Activated T-helper 1 cell treated with anti-CD3 and anti-CD28 coated beads, Interleukin-12 subunit alpha, Interleukin-12 subunit beta, Interleukin-2, Interleukin-4 antibody, amounts not matched to agents 30 ng/mL and 10 ng/mL and 1 ng/mL, durations not matched to agents 14 hours and 24 hours and 36 hours (primary cell): ENCODE measurements at places on chromosomes 12 and 14. TPM values are rescaled to one million over a fixed set of nuclear protein-coding genes. Genes with fewer than 3 reads are reported as not detected.

GRCh38 chr14:54475911-54476310 is 12.9 kb downstream of the GMFB start:
- no peak overlapping the region for H3K27ac ChIP-seq
- no peak for DNase-seq
- H3K27me3 ChIP-seq, result no peaks in the 10 kb centered on the region
- H3K36me3 ChIP-seq, result peaks cover 21% of the 10 kb centered on the region
- H3K4me3 ChIP-seq, result no peak overlapping the region
- H3K4me1 ChIP-seq, result peaks cover 11% of the 10 kb centered on the region

DNA sequence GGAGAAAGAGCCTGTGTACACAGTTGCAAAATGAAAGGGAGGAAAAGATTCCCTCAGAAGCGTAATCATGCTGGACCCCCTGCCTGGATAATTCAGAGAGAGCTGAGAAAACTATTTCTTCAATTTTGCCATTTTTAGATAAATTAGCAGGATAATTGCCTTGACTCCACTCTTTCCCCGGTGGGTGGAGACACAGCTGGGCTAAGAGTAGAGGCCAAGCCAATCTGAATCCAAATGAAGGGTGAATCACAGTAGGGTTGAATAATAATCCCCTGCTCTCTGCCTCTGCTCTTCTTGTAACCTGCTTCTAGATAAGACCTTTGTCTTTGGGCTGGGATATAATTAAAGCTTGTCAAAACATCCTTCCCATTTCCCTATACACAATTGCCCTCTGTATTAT is 150.1 kb downstream of the CAPZA3 start:
- no peak overlapping the region for H3K4me3 ChIP-seq
- DNase-seq, result no peak
- H3K36me3 ChIP-seq, result no peaks in the 10 kb centered on the region
- H3K4me1 ChIP-seq, result no peaks in the 10 kb centered on the region
- no peaks in the 10 kb centered on the region for H3K27me3 ChIP-seq

GRCh38 chr14:24965934-24966578 is 83.9 kb downstream of the STXBP6 start:
- H3K27ac ChIP-seq, result no peak overlapping the region
- no peaks in the 10 kb centered on the region for H3K4me1 ChIP-seq
- peaks cover 2% of the 10 kb centered on the region for H3K27me3 ChIP-seq
- H3K36me3 ChIP-seq, result no peaks in the 10 kb centered on the region

- H3K36me3 ChIP-seq, result peaks cover 17% of the 10 kb centered on the region
- peaks cover 73% of the 10 kb centered on the region for H3K4me1 ChIP-seq
- H3K27me3 ChIP-seq, result no peaks in the 10 kb centered on the region
- H3K27ac ChIP-seq, result no peak overlapping the region
- H3K4me3 ChIP-seq, result no peak overlapping the region
- no peak for DNase-seq
Observed at GRCh38 chr12:25058012-25058411, 109.1 kb upstream of the BCAT1 start.

DNA sequence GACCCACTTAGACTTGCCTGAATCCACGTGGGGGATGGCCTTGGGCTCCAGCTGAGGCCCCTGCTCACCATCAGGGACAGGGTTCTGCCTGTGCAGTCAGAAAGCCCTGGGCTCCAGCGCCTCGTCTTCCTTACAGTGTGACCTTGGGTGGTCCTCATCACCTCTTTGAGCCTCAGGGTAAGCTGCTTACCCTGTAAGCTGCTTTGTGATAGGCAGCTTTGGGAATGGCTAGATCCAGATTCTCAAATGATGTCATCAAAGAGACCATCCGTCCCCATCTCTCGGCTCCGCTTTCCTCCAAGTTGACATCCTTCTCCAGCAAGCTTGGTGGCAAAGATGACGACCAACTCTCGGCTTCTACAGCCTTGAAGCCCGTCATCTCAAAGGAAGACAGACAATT is 127.0 kb downstream of the ADCK1 start:
- no peak for DNase-seq
- no peaks in the 10 kb centered on the region for H3K27me3 ChIP-seq
- H3K4me1 ChIP-seq, result no peaks in the 10 kb centered on the region
- H3K4me3 ChIP-seq, result no peak overlapping the region
- no peak overlapping the region for H3K27ac ChIP-seq

- no peak for DNase-seq
- peaks cover 4% of the 10 kb centered on the region for H3K27me3 ChIP-seq
- H3K4me1 ChIP-seq, result peaks cover 53% of the 10 kb centered on the region
- H3K27ac ChIP-seq, result peak overlapping the region; percentile 97
Observed at GRCh38 chr14:63854330-63854729, 1.5 kb downstream of the SYNE2 start.

DNA sequence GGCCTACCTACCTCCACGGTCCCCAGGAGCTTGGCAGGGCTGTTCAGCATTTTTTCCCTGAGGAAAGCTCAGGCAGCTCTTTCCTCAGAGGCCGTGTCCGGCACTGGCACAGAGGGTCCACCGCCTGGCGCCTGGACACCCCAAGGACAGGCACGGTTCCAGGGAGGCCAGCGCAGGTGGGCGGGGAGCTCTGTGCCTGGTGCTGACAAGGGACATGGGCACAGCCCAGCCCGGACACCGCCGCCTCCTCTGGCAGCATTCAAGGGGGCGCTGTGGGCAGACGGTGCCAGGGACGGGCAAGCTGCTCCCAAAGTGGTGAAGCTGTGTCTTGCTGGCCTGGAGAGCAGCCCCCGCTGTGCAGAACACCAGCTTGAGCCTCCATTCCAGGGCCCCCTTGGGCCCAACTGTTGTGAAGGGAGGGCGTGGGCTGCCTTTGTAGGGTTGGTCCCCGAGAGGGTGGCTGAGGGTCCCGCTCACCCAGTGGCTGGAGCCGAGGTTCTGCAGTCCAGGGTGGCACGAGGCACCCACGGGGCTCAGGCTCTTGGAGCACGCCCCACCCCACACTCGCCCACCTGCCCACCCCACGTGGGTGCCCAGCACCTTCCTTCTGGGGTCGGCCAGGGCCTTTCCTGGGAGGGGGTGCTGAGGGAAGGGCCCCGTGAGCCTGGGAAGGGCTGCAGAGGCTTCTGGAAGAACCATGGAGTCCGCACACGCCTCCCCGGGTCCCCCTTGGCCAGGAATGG is 29.3 kb upstream of the TEX22 start:
- H3K4me1 ChIP-seq, result peaks cover 5% of the 10 kb centered on the region
- no peaks in the 10 kb centered on the region for H3K27me3 ChIP-seq
- H3K4me3 ChIP-seq, result no peak overlapping the region
- no peaks in the 10 kb centered on the region for H3K36me3 ChIP-seq
- no peak overlapping the region for H3K27ac ChIP-seq

DNA sequence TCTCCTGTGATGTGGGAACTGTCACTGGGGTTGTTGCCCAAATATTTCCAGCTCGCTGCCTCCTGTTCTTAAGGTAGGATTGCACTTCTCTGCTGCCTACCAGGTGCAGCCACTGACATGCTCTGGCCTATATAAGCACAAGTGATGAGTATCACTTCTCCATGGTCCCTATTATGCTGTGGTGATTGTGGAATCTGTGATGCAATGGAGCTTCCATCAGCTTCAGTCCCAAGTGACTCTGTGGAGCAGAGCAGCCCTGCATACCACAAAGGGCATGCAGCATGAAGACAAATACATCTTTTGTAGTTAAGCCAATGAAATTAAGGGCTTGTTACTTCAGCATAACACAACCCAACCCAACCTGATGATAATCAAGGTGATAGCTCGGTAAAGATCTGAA is 43.5 kb downstream of the CKAP4 start:
- H3K36me3 ChIP-seq, result no peaks in the 10 kb centered on the region
- H3K4me3 ChIP-seq, result no peak overlapping the region
- DNase-seq, result no peak
- peaks cover 4% of the 10 kb centered on the region for H3K27me3 ChIP-seq

DNA sequence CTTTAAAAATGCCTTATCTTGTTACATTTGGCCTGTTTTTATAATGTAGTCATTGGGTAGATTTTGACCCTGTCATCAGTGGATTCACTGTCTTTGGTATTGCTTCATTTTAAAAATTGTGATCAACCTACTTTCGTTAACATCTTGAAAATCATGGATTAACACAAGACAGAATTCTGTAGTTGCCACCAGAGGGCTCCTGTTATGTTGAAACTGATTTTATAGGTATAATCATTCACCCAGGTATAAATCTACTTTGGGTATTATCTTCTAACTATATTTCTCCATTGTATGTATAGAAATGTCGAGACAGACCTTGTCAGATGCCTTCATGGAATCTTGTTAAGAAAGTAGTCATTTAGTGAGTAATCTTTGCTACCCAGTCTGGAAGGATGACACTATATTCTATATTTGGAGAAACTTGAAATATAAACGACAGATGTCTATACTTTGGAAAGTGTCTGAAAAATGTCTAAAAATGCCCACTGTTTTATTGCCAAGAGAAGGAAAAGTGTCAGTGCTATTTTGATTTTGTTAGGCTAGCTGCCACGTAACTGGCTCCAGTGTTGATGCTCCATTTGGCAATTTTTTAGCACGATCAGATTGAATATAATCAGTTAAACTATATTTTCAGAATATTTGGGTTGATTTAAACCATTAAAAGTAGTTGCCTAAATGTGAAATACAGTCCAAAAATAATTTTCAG is 129.4 kb downstream of the PELI2 start:
- no peaks in the 10 kb centered on the region for H3K4me1 ChIP-seq
- no peak overlapping the region for H3K27ac ChIP-seq
- H3K36me3 ChIP-seq, result no peaks in the 10 kb centered on the region
- DNase-seq, result no peak
- H3K27me3 ChIP-seq, result no peaks in the 10 kb centered on the region
- H3K4me3 ChIP-seq, result no peak overlapping the region

- H3K4me3 ChIP-seq, result no peak overlapping the region
- peaks cover 1% of the 10 kb centered on the region for H3K36me3 ChIP-seq
- no peak overlapping the region for H3K27ac ChIP-seq
- DNase-seq, result no peak
Observed at GRCh38 chr14:31854508-31855075, 222.5 kb upstream of the ARHGAP5 start.

DNA sequence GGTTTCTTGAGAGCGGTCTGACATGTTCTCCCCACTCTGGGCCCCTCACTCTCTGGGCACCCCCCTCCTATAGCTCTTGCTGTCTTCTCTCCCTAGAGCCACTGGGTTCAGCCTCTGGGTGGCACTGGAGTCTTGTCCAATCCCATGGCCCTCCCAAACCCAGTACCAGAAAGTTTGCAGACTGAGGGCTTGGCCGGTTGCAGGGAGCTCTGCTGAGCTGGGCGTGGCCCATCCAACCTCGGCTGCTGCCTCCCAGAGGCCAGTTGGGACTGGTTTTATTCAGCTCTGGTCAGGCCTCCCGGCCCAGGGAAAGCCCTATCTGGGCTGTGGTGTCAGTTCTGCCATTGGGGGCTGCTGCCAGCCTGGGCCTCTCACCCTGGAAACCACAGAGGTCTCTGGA is 37.9 kb downstream of the ISCA2 start:
- H3K27me3 ChIP-seq, result peaks cover 2% of the 10 kb centered on the region
- DNase-seq, result no peak
- no peaks in the 10 kb centered on the region for H3K36me3 ChIP-seq
- no peak overlapping the region for H3K27ac ChIP-seq
- peaks cover 9% of the 10 kb centered on the region for H3K4me1 ChIP-seq
- no peak overlapping the region for H3K4me3 ChIP-seq

- H3K4me3 ChIP-seq, result no peak overlapping the region
- no peak overlapping the region for H3K27ac ChIP-seq
- peaks cover 7% of the 10 kb centered on the region for H3K36me3 ChIP-seq
Observed at GRCh38 chr12:89033062-89033461, 319.2 kb downstream of the DUSP6 start.

DNA sequence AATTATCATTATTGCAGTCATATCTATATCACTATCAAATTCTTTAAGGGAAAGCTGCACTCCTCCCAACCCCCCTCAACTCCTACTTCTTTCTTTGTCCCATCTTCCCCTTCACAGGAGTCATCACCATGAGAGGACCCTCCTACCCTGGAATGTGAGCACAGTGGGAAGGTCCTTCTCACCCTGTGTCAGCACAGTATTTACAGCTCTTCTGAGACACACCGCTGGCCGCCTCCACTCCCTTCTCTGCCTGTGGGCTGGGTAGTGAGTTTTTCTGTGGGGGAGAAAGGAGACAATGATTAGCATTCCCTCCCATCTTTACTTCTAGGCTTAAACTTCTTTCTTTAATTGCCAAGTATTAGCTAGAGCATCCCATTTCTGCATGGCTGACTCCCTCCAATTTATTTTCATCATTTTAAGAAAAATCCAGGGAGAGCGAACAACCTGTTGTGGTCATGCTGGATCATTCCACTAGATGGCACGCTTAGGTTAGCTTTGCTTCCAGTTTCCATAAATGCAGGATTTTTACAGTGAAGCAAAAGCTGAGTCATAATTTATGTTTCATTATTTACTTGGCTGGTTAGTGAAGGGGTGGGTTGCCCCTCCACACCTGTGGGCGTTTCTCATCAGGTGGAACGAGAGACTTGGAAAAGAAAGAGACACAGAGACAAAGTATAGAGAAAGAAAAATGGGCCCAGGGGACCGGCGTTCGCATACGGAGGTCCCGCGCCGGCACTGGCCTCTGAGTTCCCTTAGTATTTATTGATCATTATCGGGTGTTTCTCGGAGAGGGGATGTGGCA is 188.5 kb downstream of the ALX1 start:
- no peaks in the 10 kb centered on the region for H3K36me3 ChIP-seq
- H3K27me3 ChIP-seq, result no peaks in the 10 kb centered on the region
- peak overlapping the region; percentile 74 for H3K4me3 ChIP-seq
- DNase-seq, result peak; percentile 13
- H3K27ac ChIP-seq, result no peak overlapping the region
- H3K4me1 ChIP-seq, result peaks cover 17% of the 10 kb centered on the region

DNA sequence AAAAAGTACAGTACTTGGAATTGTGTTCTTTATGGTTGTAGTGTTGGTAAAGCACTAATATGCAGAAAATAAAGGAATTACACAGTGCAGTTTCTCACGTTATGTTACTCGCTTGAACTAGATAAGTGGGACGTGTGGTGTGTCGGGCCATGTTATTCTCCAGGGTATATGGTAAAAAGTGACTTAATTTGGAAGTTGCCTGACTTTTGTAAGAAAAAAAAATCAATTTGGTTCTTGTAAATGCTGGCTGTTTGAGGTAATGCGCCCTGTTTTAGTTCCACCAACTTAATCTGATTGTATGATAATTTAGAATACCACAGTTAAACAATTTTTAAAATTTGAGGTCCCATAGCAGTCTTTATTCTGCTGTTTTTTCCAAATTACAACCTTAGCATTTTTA is 4.1 kb downstream of the ARF6 start:
- H3K4me1 ChIP-seq, result peaks cover 33% of the 10 kb centered on the region
- H3K36me3 ChIP-seq, result peaks cover 49% of the 10 kb centered on the region
- H3K27me3 ChIP-seq, result no peaks in the 10 kb centered on the region
- peak overlapping the region; percentile 99 for H3K4me3 ChIP-seq
- no peak for DNase-seq

- no peaks in the 10 kb centered on the region for H3K4me1 ChIP-seq
- no peaks in the 10 kb centered on the region for H3K27me3 ChIP-seq
Observed at GRCh38 chr12:102527171-102527720, 46.9 kb upstream of the IGF1 start.

GRCh38 chr12:32034045-32034444 is 72.6 kb upstream of the BICD1 start:
- no peak overlapping the region for H3K27ac ChIP-seq
- H3K4me3 ChIP-seq, result no peak overlapping the region

The TMEM121 gene
- 9.9 and 11.7 TPM in 2 replicates for total RNA-seq

The GARIN6 gene
- not detected in 2 replicates for total RNA-seq

The KSR2 gene
- total RNA-seq, result 0.02 and 0.08 TPM in 2 replicates

The TMTC1 gene
- 0.49 and 0.57 TPM in 2 replicates for total RNA-seq

The NOS1 gene
- not detected in 2 replicates for total RNA-seq

The PLEKHG7 gene
- total RNA-seq, result not detected in 2 replicates

The PLEK2 gene
- total RNA-seq, result 0.57 and 1.5 TPM in 2 replicates

The PTPRR gene
- not detected in 2 replicates for total RNA-seq

The KRT82 gene
- not detected in 2 replicates for total RNA-seq
